Substantia nigra (tissue), 51 donors: ENCODE measurements at places on chromosomes 2 and 18.

- no peak for DNase-seq
These were observed 47.2 kb downstream of the PRKRA start for GRCh38 chr2:178403671-178404306.

GRCh38 chr18:3448838-3449511 is 997 bp upstream of the TGIF1 start:
- peak; percentile 46 for DNase-seq

DNA sequence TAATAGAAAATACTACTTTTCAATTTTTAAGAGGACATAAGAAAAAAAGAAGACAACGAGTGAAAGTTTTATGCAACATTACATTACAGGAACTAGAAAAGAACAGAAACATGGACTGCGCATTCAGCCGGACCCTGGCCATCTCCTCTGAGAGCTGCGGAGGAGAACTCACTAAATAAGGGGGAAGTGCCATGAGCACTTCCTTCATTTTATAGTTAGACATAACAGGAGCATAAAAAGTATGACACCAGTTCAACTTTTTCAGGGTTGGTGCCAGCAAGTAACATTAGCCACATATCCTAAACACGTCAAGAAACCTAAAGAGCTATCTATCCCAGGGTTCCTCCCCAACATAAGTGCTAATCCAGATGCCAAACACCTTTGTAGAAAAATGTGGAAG is 78.0 kb upstream of the SERTAD2 start:
- no peak for DNase-seq

- no peak for DNase-seq
These were observed 86.4 kb upstream of the RMDN2 start for GRCh38 chr2:37838541-37839167.

DNA sequence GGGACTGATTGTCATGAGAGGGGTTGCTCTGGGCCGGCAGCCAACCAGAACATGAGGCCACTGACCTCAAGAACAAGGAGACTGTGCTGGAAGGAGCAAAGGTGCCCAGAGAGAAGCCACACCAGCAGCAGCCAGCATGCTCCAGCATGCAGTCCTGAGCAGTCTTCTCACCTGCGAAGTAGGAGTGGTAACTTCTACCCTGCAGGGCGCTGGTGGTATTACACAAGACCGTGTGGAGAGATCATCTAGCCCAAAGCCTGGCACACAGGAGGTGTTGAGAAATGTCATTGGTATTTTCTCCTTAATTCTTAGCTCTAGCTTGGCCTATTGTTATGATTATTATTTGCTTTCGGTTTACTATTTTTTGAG is 132.7 kb downstream of the TSN start:
- no peak for DNase-seq

- no peak for DNase-seq
These were observed 26.0 kb upstream of the SP3 start for GRCh38 chr2:173990970-173991819.

DNA sequence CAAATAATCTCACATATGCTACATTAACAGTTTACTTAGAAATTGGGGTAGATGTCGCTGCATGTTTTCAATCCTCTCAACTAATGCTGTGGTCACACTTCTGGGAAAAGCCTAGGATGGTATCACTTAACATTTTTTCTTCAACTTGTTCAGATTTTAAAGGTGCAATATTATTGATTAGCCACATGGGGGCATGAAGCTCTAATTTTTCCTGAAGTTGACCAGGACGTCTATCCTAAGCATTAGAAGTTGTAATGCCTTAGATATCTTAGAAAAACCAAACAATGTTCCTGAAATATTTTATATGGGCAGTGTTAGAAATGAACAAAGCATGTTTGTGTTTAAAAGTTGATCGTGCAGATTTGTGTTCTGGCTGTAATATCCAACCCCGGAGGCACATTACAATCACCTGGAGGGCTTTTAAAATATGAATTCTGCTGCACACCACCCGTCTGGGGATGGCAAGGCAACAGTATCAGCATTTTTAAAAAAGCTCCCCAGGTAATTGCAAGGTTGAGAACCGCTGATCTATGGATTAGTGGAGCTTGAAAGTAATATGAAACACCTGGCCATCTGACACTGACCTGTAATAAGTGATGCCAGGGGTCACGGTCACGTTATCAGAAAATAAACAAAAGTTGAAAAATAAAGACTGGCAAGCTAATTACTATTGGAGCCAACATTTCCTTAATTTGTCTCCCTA is 100.5 kb upstream of the LMAN1 start:
- no peak for DNase-seq

- no peak for DNase-seq
These were observed 762.3 kb downstream of the DCDC2C start for GRCh38 chr2:4465671-4466070.
